ENCODE measurements at places on chromosomes 3 and 15. TPM values are rescaled to one million over a fixed set of nuclear protein-coding genes. Genes with fewer than 3 reads are reported as not detected.
A peak's percentile ranks its signal among the peaks of the same experiment; 100 is the strongest.

ARHGEF26 gene
- total RNA-seq = 0.05 TPM

DNA sequence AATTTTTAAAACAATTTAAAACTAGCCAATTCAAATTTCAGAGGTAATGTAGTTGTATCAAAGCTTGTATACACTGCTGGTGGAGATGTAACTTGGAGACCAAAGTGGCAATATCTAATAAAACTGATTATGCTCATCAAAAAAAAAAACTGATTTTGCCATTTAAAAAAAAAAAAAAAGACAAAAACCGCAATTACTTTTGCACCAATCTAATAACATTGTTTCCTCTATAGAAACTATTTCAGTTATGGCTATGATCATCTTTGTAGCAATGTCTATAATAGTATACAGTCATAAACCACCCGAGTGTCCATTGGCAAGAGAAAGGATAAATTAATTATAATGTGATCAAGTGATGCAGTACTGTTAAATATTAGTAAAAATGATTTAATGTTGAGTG is 149.3 kb upstream of the SEMA6D start:
- no peak for DNase-seq

CORO2B gene
- 0.08 TPM for total RNA-seq

GRCh38 chr15:88648357-88649214 is 9.8 kb downstream of the ISG20 start:
- DNase-seq = peak; percentile 31

GRCh38 chr3:122003606-122004005 is 18.4 kb downstream of the ILDR1 start:
- no peak for DNase-seq

SMAD3 gene
- 23.2 TPM for total RNA-seq

- DNase-seq = peak; percentile 82
Measured at GRCh38 chr15:90885432-90886290, 1.4 kb downstream of the FES start.

DNA sequence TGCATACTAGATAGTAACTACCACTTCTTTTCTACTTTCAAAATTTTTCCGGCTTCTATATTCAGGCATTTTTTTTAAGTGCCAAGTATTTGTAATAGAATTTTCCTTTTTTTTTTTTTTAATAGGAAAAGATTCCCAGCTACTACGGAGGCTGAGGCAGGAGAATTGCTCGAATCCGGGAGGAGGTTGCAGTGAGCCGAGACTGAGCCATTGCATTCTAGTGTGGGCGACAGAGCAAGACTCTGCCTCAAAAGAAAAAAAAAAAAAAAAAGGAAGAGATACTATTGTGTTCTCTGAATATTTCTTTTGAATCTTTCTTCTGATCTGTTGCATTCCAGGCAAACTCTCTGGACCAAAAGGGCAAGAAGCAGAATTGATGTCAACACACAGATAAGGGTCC is 557.3 kb downstream of the FGF12 start:
- DNase-seq = no peak

SEMA6D gene
- total RNA-seq = not detected

GRCh38 chr15:29896062-29896461 is 73.8 kb upstream of the TJP1 start:
- DNase-seq = no peak

- DNase-seq = peak; percentile 50
Measured at GRCh38 chr3:128804017-128804810, 75.2 kb upstream of the ACAD9 start.

LSAMP gene
- total RNA-seq = not detected

SEMA3F gene
- total RNA-seq = 0.23 TPM

IL17RD gene
- total RNA-seq = 0.05 TPM

GRCh38 chr15:55389264-55389607 is 18.9 kb downstream of the CCPG1 start:
- no peak for DNase-seq

DNA sequence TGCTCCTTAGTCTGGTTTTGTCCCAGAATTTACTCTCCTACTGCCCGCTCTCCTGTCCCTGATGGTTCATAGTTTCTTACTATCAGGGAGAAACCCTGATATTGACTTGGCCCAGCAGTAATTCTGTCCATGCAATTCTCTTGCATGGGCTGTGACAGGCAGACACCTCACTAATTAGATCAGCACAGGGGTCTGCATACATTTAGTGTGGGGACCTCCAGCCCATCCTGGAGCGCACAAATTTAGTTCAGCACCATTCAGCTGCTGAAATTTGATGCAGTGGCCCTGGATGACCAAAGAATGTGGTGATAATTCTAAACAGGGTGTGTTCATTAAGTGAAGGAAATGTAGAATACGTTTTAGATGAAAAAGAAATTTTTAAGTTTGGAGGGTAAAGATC is 555.5 kb upstream of the TBL1XR1 start:
- DNase-seq = no peak

GRCh38 chr15:81751816-81752545 is 293.8 kb downstream of the MEX3B start:
- DNase-seq = no peak

GRCh38 chr3:149276619-149277018 is 55.0 kb upstream of the CP start:
- no peak for DNase-seq

- DNase-seq = no peak
Measured at GRCh38 chr15:71811752-71812735, 1.7 kb downstream of the NR2E3 start.

CCRL2 gene
- 0.76 TPM for total RNA-seq

DNA sequence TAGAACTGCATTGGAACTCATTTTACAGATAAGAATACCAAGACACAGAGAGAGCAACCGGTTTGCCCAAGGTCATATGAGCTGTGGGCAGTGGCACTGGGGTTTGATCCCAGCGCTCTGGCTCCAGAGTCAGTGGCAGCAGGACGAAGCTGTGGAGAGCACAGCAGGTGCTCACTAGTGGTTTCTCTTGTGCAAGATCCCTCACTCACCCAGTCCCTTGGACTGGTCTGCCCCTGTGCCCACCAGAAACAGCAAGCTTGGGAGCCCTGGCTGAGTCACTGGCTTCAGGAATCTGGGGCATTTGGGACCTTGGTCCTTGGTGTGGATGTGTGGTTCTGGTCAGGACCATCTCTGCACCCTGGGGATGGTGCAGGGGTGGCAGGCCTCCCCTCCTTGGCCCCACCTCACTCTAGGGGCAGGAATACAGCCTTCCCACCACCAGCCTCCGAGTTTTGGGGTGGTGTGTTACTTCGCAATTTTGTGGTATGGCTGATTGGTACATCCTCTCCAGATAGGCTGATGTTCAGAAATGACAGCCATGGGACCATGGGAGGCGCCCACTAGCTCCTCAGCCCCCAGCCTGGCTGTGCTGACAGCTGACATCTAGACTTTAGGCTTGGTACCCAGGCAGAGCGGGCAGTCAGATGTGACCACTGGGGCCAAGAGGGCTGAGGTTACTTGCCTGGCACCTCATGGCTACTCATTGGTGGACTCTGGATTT is 104.6 kb downstream of the LSM3 start:
- no peak for DNase-seq

GRCh38 chr3:147351301-147351700 is 55.0 kb downstream of the ZIC4 start:
- DNase-seq = no peak

DNA sequence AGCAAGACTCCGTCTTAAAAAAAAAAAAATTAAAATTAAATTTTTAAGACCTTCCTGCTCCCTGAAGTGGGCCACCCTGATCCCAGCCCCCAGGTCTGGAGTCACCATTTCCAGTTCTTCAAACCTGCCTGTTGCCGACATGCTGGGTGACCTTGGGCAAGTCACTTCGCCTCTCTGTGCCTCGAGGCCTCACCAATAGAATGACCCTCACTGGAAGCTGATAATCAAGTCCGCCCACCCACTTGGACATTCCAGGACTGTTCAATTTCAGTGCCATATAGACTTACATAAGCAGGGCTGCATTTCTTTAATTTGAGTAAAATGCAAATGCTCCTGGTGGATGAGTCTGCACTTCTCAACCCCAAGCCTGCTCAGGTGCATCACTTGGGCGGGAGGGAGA is 39.3 kb upstream of the FURIN start:
- DNase-seq = no peak

- no peak for DNase-seq
Measured at GRCh38 chr3:1766384-1766783, 332.3 kb upstream of the CNTN4 start.

GRCh38 chr3:60313951-60314461 is 937.2 kb downstream of the FHIT start:
- no peak for DNase-seq

DNA sequence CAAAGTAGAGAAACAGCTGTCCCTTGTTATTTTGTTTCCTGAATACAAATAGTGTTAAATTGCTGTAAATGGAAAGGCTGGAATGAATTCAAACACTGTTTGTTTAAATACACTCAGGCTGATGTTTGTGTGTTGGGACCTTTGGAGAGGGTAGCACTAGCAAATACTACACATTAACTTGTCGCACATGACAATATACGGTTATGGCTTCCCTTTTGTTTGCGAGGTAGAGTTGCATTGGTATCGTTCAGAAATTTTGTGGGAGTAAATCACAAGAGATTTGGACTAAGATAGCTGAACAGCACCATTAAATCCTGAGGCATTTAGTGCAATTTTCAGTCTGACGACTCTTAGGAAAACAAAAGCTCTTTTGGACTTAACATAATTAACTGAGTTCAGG is 213.0 kb upstream of the ROBO2 start:
- no peak for DNase-seq

GRCh38 chr3:195270079-195270816 is 711 bp downstream of the XXYLT1 start:
- peak; percentile 39 for DNase-seq

GP5 gene
- 0.08 TPM for total RNA-seq

- no peak for DNase-seq
Measured at GRCh38 chr15:52261498-52262242, 33.9 kb downstream of the MYO5C start.

- no peak for DNase-seq
Measured at GRCh38 chr3:43884581-43884980, 193.8 kb downstream of the ABHD5 start.

GRCh38 chr3:37712421-37712820 is 149.3 kb upstream of the CTDSPL start:
- no peak for DNase-seq

BCL2A1 gene
- total RNA-seq = 274 TPM

TMPRSS7 gene
- total RNA-seq = not detected

GRCh38 chr3:132622761-132623160 is 25.7 kb downstream of the ACKR4 start:
- DNase-seq = no peak

- no peak for DNase-seq
Measured at GRCh38 chr3:61250784-61251173, 473 bp downstream of the FHIT start.

DNA sequence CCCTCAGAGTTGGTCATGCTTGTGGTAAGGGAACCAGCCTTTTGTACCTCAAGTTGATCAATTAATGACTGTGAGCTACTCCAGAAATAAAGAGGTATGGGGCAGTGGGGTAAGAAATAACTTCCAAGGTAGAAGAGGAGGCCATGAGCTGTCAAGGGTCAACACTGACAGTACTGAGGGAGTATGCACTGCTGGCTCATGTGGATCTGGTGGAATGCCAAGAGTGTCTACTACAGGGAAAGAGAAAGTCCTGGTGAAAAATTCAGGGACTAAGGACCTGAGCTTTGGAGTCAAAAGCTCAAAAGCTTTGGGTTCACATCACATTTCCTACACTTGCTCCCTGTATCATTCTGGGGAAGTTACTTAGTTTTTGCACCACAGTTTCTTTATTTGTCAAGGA is 154.9 kb downstream of the SEMA6D start:
- DNase-seq = no peak

- no peak for DNase-seq
Measured at GRCh38 chr3:197942956-197943556, 6.9 kb upstream of the RPL35A start.

DNA sequence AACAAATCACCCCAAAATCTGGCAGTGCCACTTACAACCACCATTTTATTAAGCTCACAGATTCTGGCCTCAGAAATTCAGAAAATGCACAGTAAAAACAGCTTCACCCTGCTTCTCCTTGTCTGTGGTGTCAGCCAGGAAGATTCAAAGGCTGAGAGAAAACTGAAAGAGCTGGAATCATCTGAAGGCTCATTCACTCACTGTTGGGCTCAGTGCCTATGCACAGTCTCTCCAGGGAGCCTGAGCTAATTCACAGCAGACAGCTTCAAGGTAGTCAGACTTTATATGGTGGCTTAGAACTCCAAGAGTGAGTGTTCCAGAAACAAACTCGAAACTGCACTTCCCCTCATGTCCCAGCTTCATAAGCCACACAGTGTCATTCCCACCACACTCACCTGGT is 16.5 kb upstream of the PLOD2 start:
- DNase-seq = no peak

SPTBN5 gene
- 0.16 TPM for total RNA-seq

AP2M1 gene
- 242 TPM for total RNA-seq

SLC9C1 gene
- total RNA-seq = not detected

GRCh38 chr3:136698361-136698760 is 53.8 kb downstream of the STAG1 start:
- no peak for DNase-seq

CCNDBP1 gene
- total RNA-seq = 35.9 TPM

PLCH1 gene
- total RNA-seq = 0.08 TPM

CNTN4 gene
- total RNA-seq = not detected

DNA sequence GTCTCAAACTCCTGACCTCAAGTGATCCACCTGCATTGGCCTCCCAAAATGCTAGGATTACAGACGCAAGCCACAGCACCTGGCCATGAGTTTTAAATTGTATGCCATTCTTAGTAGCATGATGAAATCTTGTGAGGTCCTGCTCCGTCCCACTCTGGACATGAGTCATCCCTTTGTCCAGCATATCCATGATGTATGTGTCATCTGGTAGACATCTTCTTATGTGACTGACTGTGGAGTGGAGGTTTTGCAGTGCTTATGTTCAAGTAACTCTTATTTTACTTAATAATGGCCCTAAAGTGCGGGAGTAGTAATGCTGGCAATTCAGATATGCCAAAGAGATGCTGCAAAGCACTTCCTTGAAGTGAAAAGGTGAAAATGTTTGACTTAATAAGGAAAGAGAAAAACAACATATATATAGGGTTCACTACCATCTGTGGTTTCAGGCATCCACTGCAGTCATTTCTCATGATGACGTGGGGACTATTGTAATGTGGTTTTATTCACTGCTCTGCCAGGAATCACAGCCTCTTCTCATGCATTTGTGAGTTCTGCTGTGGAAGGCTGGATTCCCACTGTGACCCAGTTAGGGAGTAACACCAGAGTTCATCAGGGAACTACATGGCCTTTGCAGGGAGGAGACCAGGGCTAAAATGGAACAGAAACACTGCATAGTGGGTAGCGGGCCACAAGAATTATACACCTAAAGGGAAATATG is 204.6 kb upstream of the STRIT1 start:
- no peak for DNase-seq

DNA sequence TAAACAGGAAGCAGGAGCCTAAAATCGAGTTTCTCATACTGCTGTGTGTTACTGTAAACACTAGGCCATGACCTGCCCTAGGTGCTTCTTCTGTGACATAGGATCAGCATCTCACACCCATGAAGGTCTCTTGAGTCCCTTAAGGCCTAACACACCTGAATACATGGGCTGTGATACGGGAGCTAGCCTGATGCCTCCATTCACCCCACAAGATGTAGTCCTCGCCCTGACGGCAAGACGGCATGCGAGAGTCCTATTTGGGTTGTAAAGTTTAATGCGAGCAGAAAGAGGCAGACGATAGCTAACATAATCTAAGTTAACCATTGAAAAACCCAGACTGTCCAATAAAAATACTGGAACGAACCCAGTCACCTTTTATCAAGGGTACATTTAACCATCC is 241.1 kb upstream of the ICE2 start:
- no peak for DNase-seq
